ENCODE measurements at places on chromosomes 13 and 19.

DNA sequence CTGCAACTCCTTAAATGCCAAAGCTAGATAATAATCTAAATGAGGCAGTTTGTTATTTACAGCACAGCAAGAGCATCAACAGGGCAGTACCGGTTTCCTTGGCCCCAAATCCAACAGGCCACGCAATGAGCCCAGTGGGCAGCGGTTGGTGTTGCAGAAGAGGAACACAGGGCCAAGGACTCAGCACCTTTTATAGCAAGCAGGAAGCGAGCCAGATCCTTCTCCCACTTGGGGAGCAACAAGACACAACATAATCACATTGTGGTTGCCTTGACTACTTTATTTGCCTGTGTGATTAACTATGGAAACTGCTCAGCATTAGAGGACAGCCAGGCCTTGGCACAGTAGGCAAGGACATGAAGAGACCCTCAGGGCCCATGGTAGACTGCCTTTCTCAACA, 67.1 kb upstream of the HTR2A start:
- DNase-seq, result peak; percentile 13

GRCh38 chr13:109868578-109869311, 82.4 kb upstream of the IRS2 start:
- no peak for DNase-seq

DNA sequence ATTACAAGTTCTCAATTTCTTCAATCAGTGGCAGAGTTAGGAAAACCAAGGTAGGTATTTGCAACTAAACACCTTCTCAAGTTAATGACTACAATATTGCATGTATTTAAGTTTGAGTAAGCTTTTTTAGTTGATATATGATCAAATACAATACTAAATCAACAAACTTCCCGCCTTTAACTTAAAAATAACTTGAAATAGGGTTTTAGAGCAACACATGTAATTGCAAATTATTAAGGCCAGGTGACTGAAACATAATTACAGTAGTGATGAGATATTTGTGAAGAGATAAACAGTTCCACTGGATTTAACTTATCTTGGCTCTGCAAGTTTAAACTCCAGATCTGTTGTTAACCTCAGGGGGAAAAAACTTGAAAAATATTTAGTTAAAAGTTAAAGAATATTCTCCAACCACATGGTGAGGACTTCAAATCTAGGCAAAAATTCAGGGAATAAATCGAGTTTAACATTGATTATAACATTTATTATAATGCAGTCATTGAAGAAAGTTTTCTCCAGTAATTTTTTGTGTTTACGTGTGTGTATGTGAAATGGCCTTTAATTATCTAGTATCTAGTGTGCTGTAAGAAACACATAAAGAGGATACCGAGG, 3.6 kb downstream of the DACH1 start:
- DNase-seq, result no peak

DNA sequence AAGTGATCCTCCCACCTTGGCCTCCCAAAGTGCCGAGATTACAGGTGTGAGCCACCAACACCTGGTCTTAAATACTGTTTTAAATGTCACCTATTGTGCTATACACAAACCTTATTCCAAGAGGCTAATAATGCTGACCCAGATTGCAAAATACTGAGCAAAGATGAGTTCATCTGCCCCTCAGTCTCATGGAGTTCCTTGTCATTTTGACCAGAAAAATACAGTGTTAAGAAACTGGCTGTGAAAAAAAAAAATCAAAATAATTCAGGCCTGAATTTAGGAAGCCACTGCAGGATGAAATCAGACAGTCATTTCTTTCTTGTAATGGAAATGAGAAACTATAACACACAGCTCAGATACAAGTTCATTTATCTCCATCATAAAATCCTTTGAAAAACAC, 59.9 kb downstream of the TBC1D4 start:
- DNase-seq, result no peak

- no peak for DNase-seq
Measured at GRCh38 chr19:54207983-54208783, 7.5 kb downstream of the RPS9 start.

- peak; percentile 35 for DNase-seq
Measured at GRCh38 chr19:7636691-7637373, at the start of gene STXBP2. Gene STXBP2 (plus strand): TSS chr19:7637110. CDS start chr19:7637150, 40 bp downstream.

DNA sequence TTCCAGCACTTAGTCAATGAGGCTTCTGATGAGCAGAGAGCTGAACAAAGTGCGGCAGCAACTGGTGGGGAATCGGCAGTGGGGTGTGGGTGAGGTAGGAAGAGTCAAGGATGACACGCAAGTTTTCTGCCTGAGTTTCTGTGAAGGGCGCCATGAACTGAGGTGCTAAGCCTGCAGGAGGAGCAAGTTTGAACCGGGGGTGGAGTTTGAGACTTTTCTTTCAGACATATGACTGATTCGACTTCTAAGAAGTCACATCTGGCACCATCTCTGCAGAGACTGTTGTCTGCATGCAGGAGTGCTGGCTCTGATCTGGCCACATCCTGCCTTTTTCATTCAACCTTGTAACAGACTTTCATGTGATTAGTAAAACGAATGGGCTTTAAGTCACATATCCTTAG, 14.8 kb upstream of the GPI start:
- no peak for DNase-seq

DNA sequence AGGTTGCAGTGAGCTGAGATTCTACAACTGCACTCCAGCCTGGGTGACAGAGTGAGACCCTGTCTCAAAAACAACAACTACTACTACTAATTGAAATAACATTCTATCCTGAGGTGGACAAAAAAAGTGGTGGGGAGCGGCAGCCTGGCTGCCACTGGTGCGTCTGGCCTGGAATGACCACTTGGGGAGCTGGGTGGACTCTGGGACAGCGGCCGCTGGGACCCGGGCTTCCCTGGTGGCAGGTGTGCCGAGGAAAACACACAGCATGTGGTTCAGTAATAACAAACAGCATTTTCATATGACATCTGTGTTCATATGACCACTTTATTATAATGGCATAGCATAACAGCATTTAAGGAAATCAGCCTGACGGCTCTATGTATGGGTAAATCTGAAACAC, 33.9 kb downstream of the TFDP1 start:
- DNase-seq, result no peak

DNA sequence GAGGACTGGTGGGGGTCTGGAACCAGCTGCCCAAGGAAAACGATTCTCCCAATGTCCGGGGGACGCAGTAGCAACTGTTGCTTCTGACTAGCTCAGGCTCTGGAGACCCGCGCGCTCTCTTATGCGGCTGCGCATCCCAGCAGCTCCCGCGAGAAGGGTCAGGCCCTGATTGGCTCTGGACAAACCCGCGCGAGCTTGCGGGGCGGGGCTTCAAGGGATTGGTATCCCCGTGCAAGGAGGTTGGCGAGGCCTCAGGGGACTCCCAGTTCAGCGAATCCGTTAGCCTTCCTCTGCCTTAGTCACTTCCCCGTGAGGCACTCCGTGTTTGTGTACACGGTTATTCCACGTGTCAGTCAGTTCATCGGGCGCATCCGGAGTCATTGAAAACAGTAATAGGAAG, 20.2 kb downstream of the SIGLECL1 start:
- no peak for DNase-seq

DNA sequence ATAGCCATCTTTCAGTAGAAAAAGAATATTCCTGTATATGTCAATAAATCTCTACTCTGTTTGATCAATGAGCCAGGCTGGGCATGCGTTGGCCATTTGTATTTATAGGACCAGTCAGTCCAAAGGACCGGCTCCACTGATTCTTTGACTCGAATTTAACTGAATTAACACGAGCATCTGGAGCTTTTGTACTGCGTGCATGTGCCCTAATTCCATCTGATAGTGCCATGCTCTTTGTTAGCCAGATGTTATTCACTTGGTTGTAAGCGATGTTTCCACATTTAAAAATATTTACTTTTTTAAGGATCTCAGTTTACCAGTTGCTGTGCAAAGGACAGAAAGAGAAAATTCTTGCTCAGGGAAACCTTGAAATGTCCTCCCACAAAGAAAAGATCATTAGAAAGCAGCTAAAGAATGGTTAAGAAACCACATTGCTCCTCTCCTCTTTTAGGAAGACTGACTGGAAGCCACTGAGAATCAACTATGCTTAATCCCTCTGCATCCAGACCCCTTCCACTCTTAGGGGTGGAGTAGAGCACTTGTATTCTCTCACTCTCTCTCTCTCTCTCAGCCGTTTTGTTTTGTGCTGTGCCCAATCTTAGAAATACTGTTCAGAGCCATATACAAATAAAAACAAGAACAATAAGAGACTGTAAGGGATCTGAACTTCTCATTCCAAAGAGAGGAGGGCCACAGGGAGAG, 165.8 kb downstream of the DCLK1 start:
- DNase-seq, result no peak

- no peak for DNase-seq
Measured at GRCh38 chr13:27500806-27501534, 50.6 kb upstream of the MTIF3 start.

GRCh38 chr13:38160131-38160530, 189.5 kb upstream of the UFM1 start:
- DNase-seq, result no peak
